ENCODE measurements at places on chromosomes 7 and 10.

GRCh38 chr7:10789170-10789569, 184.5 kb upstream of the PHF14 start:
- DNase-seq, result no peak

GRCh38 chr7:40341836-40342235, 207.0 kb downstream of the SUGCT start:
- no peak for DNase-seq

DNA sequence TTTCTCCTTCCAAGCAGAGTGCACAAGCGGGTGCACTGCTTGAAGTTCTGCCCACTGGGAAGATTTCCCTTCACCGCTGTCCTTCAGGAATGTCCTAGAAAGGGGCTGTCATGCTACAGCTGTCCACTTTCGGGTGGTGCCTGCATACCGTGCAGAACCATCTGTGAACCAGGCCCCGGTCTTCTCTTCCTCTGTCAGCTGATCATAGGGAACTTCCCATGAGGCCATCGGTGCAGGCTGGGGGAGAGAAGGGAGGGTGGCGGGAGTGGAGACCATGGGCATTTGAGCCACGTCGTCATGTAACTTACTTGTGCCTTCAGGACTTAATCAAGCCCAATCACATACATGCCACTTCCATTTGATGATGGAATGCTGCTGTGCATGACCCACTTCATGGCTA, 111.6 kb downstream of the NKX6-2 start:
- no peak for DNase-seq

GRCh38 chr7:151107882-151108281, 21.6 kb downstream of the AGAP3 start:
- no peak for DNase-seq

GRCh38 chr7:74519395-74519794, 65.7 kb downstream of the GTF2IRD1 start:
- DNase-seq, result no peak

- no peak for DNase-seq
These were observed 51.5 kb downstream of the DOCK1 start for GRCh38 chr10:126956712-126957108.

GRCh38 chr7:112060625-112061024, 145.6 kb downstream of the DOCK4 start:
- DNase-seq, result no peak

GRCh38 chr10:75972491-75973276, 541.3 kb downstream of the LRMDA start:
- no peak for DNase-seq
